Stimulated activated CD4-positive, alpha-beta T cell treated with anti-CD3 and anti-CD28 coated beads, Interleukin-12 subunit alpha, Interleukin-12 subunit beta, amount 100 ng/mL, for 48 hours (primary cell): ENCODE measurements at places on chromosomes 4 and X.

GRCh38 chr4:24560868-24561368 lies 23.4 kb downstream of the DHX15 start:
- no peak for DNase-seq

- no peak for DNase-seq
Observed at GRCh38 chr4:1027915-1028238, 16.5 kb downstream of the FGFRL1 start.

DNA sequence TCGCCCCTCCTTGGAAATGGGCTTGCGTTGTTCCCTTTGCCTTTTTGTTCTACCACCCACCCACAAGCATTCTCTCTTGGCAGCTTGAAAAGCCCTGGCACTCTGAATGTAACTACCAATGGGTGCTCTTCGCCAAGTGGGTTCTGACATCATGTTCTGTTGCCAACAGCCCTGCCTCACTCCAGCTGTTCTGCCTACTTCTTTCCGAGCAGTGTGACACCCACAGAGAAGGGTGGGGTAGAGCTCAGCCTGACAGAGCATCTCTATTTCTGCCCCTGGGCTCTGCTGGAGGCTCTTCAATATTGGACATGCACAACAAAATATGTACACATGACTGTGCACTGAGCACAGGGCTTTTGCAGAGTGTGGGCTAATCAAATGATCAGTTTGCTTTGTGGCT lies 15.6 kb upstream of the EXOSC9 start:
- no peak for DNase-seq

- no peak for DNase-seq
Observed at GRCh38 chr4:60948008-60948407, 252.1 kb upstream of the ADGRL3 start.

DNA sequence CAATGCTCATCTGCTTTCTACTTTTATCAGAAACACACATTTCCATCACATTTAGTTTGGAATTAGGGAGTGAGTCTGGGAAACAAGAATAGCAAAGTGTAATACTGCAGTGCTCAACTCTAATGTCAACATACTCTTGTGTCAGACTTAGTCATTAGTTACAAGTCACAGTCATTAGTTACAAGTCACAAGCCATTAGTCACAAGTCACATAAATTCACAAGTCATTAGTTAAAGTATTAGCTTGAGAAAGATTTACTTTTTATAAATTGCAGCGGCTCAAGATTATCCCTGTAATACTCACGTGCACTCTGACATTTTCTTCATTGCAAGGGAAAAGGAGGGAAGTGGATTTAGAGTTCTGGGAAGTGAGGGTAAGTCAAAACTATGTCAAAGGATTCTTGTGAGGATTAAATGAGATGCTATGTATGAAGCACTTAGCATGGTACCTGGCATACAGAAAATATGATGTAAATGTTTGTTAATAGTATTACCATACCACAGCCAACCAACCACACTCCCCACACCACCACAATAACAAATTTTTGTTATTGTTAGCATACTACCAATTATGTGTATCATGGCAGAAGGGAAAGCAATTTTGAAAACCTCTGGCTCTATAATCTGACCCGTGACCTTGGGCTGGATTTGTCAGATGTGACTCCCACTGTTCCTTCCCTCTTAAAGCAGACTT lies 116.6 kb downstream of the ARHGAP24 start:
- DNase-seq = no peak

DNA sequence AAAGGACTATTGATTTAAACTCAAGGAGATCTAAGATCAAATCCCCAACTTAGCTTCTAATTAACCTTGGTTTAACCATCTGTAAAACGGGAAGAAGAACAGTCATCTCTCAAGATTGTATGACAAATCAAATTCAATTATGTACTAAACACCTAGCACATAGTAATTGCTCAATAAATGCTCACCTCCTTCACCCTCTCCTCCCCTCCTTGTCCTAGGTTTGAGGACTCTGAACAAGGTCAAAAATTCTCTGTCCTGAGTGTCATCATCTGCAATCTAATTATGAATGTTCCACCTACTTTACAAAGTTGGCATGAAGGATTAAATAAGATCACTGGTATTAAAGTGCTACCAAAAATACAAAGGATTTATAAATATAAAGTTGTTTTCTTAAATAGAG lies 320.1 kb upstream of the PPARGC1A start:
- DNase-seq = no peak

DNA sequence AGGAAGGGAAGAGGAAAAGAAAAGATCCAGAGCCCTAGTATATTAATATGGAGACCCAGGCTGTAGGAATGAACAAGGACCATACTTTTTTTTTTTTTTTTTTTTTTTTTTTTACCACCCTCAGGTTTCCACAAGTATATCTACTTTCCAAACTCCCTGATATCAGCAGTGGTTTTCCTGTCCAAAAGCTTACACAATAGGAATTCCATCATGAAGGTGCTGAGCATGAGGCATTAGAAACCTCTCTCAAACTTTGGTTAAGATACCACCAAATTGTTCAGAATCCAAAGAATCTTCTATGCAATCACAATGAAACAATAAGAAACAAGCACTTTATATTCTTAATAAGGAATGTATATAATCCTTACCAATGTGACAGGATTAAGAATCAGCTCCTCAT lies 26.5 kb downstream of the RPS6KA3 start:
- DNase-seq = no peak

- DNase-seq = no peak
Observed at GRCh38 chrX:8273451-8273895, 102.4 kb upstream of the VCX2 start.

- DNase-seq = no peak
Observed at GRCh38 chrX:84729809-84730208, 227.6 kb upstream of the HDX start.

GRCh38 chr4:188372829-188373228 lies 233.6 kb downstream of the TRIML1 start:
- no peak for DNase-seq

DNA sequence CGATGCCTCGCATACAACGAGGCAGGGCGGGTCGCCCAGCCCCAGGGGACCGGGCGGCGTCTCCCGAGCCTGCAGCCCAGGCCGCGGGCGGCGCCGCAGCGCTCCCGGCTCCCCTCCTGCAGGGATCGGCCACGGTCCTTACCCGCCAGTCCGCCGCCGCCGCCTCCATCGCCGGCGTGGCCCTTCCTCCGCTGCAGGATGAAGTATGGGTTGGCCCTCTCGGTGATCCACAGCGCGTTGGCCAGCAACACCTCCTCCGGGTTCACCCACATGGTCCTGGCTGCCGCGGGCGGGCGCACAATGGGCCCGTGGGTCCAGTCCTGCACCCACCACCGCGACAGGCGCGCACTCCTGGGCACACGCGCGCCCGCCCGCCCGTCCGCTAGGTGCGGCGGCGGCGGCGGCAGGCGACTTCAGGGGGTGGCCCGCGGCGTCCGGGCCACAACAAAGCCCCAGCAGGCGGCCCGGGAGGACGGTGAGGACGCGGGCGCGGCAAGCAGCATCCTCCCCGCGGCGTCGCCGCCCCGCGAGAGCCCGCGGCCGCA lies 339 bp downstream of the TBC1D9 start:
- DNase-seq = no peak

GRCh38 chr4:15320121-15320678 lies 107.6 kb upstream of the C1QTNF7 start:
- no peak for DNase-seq

- no peak for DNase-seq
Observed at GRCh38 chr4:25030277-25031076, at the start of gene LGI2. TSS of gene LGI2 (minus strand) at chr4:25030946. CDS start at chr4:25030693, 253 bp downstream.

DNA sequence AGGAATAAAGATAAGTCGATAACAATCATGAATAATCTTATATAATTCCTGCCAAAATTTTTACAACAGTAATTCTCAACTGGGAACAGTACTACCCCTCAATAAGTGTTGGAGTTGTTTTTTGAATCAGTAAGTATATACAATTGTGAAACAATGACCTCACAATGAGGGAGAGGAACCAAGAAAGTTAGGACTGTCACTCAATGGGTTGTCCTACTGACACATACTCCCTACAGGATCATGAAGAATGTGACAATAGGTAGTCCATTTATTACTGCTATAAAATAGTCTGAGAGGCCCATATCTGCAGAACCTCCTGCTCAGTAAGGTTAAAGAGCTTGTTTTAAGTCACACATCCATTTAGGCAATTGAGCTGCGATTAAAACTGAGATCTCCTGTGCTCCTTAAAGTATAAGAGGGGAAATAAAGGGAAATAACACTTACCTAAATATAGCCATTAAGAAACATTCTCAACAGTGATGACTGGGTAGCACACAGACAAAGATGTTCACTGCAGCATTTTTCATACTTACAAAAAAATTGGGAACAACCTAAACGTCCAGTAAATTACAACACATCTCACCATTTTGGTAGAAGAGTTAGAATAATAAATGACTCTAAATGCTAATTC lies 26.2 kb downstream of the FBXW7 start:
- no peak for DNase-seq

- no peak for DNase-seq
Observed at GRCh38 chrX:82748906-82749505, 759.1 kb upstream of the POU3F4 start.

GRCh38 chr4:155995069-155995468 lies 41.4 kb upstream of the CTSO start:
- no peak for DNase-seq

GRCh38 chr4:174332741-174333493 lies 49.2 kb downstream of the CEP44 start:
- DNase-seq = no peak

GRCh38 chr4:187668526-187669082 lies 327.0 kb upstream of the ZFP42 start:
- DNase-seq = no peak

DNA sequence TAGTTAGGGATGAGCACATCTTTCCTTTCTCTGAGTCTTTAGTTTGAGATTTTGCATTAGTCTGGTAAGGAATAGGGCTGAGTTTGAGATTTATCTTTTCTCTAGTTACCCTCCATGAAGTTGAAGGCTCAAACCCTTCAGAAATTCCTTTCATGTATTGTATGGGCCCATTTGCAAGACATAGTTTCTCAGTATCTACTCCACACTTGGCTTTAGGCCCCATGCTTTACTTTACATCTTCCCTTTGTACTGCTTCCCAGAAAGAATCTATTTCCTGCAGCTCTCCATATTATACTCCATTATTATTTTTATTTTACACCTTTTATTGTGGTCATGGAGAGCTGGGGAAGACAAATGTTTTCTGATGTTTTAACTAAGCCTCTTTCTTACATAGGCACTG lies 1038.2 kb downstream of the TECRL start:
- no peak for DNase-seq

DNA sequence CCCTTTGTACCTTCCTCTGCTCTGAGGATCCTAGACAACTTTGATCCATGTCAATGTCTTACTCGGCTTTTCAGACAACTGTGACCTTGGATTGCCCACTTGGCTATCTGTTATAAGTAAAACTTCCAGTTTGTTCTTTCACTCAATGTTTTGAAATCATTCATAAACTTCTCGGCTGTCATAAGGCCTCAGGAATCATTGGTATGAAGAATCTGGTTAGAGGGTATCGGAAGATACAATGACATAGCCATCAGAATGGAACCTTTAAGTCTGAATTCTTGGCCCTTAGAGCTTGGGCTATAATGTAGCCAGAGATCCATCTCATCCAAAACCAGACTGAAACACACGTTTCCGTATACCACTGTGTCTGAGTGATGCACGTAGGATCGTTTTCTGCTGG lies 59.0 kb upstream of the WDR1 start:
- DNase-seq = no peak

DNA sequence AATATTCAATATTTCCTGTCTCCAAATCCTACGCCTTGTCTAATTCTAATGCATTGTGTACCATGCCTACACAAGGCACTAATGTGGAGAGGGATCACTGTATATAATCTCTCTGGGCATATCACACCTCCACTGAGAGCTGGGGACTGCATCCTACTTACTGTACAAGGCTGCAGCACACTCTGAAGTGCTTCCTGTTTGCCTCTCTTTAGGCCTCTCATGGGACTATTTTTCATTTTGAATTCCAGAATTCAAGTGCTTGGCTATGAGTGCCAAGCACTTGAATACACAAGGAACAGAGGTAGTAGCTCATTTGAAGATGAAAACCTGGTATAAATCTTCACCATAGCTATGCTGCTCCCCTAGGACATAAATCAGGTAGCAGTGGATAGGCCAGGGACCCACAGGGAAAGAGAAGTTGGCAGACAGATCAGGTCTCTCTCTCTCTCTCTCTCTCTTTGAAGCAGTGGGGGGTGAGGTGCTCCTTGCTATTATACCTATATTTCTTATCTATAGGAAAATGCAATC lies 229.7 kb upstream of the MBNL3 start:
- no peak for DNase-seq

DNA sequence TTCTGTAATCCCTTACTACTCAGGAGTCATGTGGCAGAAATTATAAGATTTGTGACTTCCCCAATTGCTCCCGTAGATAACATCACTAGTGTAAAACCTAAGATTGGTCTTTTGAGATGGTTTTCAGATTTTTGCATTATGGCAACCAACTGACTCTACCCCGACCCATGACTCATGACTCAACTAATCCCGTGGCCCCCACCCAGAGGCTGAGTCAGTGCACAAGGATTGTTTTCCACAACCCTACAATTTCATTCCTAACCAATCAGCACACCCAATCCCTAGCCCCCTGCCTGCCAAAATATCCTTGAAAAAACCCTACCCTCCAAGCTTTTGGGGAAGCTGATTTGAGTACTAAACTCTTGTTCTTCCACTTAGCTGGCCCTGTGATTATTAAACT lies 109.4 kb upstream of the FAM9C start:
- no peak for DNase-seq
